ENCODE measurements at places on chromosomes 5 and 9.
A peak's percentile ranks its signal among the peaks of the same experiment; 100 is the strongest.

DNA sequence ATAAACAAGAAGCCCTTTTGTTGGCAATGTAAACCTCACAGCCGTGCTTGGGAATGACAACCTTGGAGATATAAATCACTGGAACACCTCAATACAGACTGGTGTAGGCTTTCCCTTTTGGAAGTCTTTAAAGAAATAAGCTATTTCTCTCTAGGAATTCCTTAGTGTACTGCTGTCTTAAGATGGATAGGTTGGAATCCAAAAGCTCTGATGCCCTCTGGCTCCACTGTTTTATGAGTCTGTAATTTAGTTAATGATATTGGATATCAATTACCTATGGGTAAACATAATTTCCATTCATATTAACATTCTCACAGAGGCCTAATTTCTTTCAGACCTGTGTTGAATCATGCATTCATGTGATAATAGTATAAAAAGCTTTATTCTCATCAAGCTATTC lies 435.9 kb upstream of the MPDZ start:
- DNase-seq: no peak

DNA sequence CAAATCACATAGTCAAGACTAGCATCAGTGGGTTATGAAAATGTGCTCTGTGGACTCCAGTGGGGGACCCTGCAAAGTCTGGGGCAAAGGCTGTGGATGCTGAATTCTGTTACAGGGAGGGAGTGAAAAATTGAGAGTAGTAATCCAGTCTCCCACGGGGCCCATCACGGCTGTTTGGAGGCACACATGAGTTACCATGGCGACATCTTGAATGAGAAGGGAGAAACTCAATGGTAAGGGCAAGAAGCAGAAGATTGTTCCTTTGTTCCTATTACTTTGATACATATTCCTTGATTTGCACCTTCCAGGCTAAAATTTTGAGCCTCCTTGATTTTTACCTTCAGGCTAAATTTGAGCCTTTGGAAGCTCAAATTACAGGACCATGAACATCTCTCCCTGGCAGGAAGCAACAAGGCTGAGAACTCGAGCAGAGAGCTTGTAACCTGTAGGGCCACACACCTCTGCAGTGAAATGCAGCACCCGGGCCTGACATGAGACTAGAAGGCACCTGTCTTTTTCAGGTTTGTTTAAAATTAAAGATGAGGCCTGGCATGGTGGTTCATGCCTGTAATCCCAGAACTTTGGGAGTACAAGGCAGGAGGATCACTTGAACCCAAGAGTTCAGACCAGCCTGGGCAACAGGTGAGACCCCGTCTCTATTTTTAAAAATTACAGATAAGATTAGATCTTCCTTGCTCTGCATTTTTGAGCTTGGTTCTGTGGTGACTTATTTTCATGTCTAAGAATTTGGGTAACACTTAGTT lies 31.0 kb upstream of the ZFR start:
- DNase-seq: peak; percentile 36

- no peak for DNase-seq
Measured at GRCh38 chr5:154287136-154287535, 96.6 kb downstream of the GALNT10 start.

DNA sequence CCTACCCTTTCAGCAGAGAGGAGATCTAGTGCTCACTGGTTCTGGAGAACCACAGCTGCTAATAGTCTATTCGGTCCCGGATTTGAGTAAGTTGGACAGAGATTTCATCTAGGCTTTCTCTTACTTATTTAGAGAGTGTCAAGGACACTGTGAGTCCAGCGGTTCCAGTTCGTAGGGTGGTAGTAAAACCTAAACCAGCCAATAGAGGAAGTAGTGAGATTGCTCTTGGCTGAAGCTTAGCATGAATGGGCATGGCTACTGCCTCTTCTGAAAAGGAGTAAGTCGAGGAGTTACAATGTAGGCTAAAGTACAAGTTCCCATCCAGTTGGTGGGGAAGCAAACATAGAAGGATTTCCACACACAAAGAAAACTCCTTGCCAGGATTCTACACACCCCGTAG lies 109.6 kb upstream of the MOCS2 start:
- no peak for DNase-seq

Measured in NCI-H748 treated with DMSO at 0.1 percent for 48 hours (cell line).